ENCODE measurements at places on chromosomes 3 and 15.

- no peak for DNase-seq
These were observed 36.0 kb downstream of the RFX7 start for GRCh38 chr15:56207711-56208110.

GRCh38 chr3:13021141-13022114, 51.8 kb downstream of the IQSEC1 start:
- no peak for DNase-seq

DNA sequence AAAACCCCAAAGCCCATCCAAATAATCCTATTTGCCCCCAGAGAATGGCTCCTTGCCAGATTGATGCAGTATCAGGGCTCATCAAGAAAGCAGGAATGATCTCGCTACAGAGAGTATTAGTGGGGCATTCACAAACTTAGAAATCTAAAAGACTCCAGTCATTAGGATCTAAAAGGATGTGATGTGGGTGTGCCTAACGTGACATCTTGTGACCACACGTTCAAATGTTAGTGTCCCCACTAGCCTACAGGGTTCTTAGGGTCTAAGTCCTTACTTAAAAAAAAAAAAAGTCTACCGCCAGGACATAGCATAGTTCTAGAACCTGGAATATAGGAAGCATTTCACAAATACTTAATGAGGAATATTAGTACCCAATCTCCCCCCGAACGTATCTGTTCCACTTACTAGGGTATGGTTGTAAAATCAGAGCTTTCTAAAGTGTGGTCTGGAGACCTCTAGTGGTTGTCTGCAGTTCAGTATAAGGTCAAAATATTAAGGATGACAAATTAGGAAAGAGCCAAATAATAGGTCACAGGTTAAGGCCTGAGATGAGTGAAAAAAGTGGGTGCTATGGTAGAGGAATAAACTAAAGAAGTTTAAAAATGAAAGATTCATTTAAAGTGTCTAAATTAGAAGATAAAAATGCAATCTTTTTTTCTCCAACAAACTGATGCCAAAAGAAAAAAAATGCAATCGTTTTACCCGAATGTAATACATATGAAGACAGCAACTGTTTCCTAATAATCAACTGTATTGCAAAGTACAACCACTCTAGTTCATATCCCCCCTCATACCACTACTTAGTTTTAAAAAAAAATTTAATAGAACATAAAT, 4.2 kb upstream of the CHRM5 start:
- no peak for DNase-seq

DNA sequence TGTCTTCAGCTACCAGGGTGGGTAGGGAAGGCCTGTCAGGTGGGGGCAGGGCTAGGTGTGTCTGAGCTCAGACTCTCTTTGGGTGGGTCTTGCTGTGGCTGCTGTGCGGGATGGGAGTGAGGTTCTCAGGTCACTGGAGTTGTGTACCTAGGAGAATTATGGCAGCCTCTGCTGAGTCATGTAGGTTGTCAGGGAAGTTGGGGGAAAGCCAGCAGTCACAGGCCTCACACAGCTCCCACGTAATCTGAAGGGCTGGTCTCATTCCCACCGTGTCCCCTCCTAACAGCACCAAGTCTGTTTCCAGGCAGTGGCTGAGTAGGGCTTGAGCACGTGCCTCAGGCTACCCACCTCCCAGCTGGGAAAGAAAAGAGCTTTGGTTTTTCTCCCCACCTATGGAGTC, 67.0 kb downstream of the CHCHD4 start:
- DNase-seq = no peak

- no peak for DNase-seq
These were observed 33.1 kb upstream of the CCDC50 start for GRCh38 chr3:191296041-191296541.

DNA sequence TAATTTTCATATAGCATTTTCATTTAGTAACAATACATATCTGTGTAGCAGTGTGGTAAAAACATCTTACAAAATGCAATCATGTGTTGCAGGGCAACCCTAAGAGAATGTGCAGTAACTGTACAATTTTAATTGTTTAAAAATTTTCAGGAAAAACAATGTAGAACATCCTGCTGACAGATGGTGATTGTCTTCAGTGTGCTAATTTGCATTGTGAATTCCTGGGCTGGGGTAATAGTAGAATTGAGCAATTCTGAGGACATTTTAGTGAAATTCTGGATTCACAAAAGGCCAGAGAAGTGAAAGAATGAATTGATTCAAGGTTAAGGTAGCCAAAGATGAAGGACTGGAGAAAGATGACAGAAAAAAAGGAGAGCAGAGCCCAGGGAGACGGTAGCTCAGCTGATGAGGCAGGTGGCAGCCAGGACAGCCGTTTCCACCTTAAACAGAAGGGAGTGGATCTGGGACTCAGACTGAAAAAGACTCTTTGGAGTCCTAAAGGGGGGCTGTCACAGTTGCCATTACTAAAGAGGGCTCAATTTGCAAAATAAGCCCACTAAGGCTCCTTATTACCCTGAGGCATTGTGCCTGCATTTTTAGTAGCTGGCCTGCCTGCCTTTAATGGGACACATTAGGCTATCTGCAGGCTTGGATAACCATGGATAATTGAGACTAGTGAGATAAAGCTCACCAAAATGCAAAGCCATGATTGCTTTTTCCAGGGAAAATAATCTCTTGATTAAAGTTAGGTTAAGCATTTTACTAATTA, 8.6 kb downstream of the MAP3K13 start:
- no peak for DNase-seq

DNA sequence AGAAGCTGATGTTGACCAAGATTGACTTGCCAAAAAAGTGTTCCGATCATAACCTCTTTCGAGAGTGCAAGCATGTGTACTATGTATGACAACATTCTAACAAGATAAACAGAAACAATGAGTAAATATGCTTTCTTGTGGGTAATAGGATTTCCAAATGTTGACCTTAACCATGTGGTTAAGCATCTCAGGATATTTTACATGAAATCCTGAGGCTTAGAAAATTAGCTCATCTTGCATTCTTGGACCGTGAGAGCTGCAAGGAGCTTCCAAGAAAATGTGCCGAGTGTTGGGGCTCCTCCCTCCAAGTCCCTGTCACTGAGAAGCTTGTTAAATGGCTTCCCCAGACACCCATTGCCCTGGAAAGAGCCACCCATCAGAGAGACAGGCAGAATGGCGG, 50.1 kb downstream of the C3orf20 start:
- DNase-seq = no peak

- no peak for DNase-seq
These were observed 1301.6 kb downstream of the SI start for GRCh38 chr3:163776743-163777142.

GRCh38 chr3:64218746-64219145, 6.5 kb downstream of the PRICKLE2 start:
- no peak for DNase-seq

DNA sequence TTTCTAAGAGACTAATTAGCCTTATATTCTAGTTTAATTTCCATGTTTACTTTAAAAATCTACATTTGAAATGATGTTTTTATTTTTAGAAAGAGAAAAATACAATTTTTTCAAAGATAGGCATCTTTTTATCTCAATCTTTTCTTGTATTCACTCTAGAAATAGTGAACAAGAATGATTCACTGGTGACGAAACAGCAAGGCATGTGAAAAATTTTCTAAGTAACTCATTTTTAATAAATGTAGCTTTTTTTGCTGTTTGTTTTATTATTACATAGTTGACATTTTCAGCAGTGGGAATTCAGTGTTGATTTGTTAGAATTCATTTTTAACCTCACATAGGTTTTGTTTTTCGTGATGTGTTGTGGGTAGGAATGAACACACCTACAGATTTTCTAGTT, 1226.4 kb downstream of the NSUN3 start:
- no peak for DNase-seq

GRCh38 chr15:73375012-73375411, 6.3 kb upstream of the HCN4 start:
- no peak for DNase-seq

Measured in upper lobe of right lung (tissue), 1 donor.